ENCODE measurements at places on chromosomes 12 and 14.

DNA sequence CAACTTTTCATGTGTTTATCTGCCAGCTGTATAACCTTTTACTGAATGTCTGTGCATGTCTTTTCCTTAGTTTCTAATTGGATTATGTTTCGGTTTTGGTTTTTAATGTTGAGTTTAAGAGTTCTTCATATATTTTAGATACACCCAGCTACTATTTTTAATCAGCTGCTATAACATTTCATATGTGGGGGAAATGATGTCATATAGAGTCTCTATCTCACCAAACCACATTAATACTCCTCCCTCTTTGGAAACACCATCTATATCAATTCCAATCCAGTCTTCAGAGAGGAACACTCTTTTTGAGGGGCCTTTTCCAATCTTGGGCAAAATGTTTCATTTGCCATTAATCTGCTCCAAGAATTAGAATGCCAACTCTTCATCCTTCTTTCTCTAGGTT, 28.5 kb upstream of the GCH1 start:
- no peak for DNase-seq

- DNase-seq: no peak
Observed at GRCh38 chr14:89856871-89857345, 97.6 kb downstream of the EFCAB11 start.

DNA sequence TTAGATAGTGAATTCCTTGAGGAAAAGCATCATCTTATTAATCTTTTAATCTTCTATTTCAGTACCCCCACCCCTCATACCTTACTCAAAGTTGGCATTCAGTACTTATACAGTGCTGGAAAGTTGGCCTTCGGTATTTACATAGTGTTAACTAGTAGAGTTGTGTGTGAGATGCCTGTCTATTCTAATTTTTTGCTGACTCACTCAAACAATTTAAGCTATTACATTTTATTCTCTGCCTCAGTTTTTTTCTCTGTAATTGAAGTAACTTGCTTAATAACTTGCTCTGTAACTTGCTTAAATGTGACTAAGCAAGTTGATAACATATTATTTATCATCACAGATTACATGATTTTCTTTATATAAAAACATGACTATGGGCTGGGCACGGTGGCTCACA, 20.3 kb downstream of the DNAL1 start:
- DNase-seq: no peak

DNA sequence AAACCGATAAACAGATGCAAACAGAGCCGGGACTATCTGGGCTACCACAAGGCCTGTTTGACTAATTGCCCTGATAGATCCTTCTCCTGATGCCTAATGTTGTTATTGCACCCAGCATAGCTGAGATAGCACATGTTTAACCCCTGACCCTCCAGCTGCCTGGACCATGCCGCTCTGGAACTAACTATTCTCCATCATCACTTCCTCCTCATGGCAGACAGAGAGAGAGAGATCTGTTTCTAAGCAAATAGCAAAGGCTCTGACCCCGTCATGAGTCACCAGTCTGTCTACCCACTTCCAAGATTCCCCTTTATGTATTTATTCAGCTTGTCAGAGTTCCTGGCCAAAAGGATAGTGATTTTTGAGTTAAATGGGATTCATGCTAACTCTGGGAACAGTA, 58.2 kb upstream of the FLRT2 start:
- DNase-seq: no peak

- no peak for DNase-seq
Observed at GRCh38 chr14:105391541-105391940, 6.8 kb upstream of the TEX22 start.

GRCh38 chr14:75489480-75489837, 32.8 kb upstream of the BATF start:
- no peak for DNase-seq

- DNase-seq: no peak
Observed at GRCh38 chr14:105646175-105646574, 119.8 kb downstream of the TMEM121 start.

DNA sequence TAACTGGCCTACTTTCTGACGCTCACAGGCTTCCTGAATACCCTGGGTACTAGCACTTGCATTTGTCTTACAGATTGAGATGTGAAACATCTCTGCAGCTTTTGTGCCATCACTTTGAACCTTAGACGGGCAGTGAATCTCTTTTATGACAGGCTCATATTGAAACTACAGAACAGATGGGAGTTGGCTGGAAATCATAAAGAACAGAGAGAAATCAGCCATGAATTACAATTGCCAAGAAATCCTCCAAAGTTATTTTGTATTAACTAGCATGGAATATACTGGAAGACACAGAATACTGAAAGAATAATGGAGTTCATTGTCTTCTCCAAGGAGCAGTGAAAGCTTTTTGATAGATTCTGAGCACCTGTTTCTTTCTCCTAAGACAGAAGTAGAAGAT, 32.7 kb downstream of the MYF5 start:
- no peak for DNase-seq

DNA sequence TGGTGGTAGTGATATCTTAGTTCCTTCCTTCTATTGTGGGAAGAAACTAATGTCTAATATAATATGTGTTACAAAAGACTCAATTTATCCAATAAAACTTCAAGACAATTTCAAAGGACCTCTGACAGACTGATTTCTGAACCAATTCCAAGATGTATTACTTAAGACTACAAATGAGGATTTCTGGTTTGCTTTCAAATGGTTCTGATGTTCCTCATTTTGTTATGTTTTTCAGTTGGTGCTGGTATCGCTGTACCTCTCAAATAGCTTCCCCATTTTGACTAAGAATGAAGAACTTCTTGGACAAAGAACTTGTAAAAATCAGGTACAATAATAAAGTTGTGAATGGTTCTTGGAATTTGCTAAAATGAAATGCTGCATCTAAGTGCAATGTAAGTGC, 19.4 kb upstream of the MBIP start:
- no peak for DNase-seq

DNA sequence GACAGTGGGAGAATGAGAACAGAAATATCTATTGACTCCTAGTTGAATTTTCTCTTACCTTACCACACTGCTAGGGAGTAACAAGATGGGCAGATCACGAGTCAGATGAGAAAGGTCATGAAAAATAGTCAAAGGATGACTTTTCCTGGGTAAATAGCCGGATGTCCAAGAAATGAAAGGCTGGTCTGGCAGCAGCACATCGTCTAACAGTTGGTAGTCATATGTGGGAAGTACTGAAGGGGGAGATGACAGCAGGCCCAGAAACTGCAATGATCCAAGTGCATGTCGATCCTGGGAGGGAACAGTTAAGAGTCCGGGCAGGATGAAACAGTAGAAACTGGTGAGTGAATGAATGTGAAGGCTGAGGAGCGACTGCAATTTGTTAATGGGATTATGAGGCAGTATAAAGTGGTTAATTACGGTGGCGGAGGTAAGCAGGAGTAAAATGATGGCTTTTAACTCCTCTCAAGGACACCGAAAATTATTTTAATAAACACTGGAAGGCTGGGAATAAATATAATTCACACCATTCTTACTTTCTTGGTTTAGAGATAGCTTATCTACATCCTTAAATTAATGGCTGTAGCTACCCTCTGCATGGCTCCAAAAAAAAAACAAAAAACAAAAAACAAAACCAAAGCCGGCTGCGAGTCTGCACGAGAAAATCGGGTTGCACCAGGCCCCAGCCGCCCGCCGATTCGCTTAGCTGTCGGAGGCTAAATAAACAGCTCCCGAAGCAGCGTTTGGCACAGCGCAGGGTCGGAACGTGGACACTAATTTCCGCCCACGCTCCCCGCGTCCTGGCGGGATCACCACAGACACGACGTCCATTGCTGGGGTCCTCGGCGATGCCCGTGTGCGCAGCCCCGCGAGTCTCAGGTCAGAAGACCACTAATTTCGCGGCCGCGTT, 1.0 kb upstream of the ERC1 start:
- peak; percentile 60 for DNase-seq

GRCh38 chr12:42360747-42361403, 34.9 kb downstream of the PPHLN1 start:
- DNase-seq: no peak

DNA sequence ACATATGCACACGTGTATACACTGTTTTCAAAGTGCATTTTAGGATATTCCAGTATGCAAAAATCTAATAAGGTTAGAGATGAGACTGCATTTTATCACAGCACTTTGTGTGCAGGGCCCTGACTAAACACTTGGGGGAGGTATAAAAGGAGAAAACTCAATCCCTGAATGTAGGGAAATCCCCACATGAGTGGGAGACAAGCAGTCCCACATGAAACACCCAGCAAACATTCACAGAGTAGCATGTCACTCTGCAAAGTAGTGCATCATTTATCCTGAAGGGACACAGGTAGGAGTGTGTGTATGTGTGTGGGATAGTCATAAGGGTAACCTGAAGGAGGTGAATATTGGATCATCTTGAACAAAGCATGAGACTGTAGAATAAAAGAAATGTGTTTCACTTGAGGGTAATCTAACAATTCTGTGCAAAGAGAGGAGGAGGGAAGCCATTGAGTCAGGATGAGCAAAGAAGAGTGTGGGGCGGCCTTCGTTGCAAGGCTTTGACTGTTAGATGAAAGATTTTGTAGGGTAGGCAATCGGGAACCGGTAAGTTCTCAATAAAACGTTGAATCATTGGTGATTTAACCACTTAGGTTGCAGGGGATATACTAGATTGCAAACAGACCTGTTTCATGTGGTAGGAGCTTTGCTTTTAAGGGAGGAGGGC, 2.9 kb downstream of the PRPF40B start:
- DNase-seq: no peak

DNA sequence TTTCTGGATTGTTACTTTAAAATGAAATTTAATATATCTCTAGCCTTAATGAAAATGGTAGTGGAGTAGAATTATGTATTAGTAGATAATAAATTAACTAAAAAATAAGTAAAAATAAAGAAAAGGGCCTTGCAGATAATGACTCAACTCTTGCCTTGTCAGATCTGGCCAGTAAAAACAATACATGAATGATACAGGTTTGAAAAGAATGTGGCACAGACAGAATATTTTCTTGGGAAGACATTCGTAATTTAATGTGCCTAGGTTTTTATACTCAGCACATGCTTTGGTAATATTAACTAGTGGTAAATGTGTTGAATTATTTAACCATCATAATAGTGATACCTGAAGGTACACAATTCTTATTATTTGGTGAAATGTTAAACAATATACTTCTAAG, 28.3 kb downstream of the ATF7IP start:
- no peak for DNase-seq

GRCh38 chr14:85315733-85316290, 214.1 kb upstream of the FLRT2 start:
- DNase-seq: no peak

DNA sequence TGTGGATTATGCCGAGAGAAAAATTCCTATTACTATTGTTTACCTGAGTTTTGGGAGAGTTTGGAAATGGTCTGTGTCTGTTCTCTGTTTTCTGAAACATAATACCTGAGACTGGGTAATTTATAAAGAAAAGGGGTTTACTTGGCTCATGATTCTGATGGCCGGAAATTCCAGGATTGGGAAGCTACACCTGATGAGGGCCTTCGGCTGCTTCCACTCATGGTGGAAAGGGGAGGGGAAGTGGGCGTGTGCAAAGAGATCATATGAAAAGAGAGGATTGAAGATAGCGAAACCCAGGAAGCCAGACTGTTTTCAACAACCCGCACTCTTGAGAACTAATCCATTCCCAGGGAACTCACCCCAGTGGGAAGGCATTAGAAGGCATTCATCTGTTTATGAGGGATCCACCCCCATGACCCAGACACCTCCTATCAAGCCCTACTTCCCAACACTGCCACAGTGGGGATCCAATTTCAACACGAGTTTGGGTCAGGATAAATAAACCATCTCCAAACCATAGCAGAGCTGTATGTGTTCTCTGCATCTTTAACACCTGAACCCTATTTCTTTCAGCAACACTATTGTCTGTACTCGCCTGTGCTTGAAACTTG, 51.1 kb downstream of the APAF1 start:
- no peak for DNase-seq

DNA sequence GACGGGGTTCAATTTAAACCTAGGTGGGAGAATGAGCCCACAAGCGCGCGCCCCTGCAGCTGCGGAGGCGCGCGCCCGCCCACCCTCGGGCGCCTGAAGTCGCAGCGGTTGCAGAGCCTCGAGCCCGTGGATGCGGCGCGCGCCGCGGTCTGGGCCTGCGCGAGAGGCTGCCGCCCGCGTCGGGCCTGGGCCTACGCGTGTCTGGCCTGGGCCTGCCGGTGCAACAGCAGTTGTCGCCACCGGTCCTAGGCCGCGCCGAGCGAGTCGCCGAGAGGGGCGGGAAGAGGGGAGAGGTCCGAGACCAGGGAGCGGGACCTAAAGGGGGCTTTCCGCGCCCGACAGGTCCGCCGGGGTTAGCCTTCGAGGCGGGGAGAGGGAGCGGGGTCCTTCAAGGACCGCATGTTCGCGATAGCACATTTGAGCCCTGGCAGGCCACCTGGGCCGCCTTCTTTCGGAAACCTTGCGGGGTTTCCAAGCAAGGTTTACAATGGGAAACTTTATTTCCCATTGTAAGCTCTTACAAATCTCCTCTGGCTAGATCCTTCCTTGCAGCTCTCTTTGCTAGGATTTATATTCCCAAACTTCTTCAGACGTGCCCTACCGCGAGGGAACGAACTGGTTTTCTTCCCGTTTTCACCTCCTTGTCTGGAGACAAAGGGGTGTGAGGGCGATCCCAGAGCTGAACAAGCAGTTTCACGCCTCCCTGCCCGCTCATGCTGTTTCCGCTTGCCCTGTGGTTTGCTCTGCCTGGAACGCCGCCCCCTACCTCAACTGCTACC, 6.8 kb downstream of the SIX6 start:
- no peak for DNase-seq

- no peak for DNase-seq
Observed at GRCh38 chr14:95496111-95496681, 20.3 kb downstream of the SYNE3 start.

- DNase-seq: no peak
Observed at GRCh38 chr14:81485372-81485771, 48.3 kb downstream of the SEL1L start.

DNA sequence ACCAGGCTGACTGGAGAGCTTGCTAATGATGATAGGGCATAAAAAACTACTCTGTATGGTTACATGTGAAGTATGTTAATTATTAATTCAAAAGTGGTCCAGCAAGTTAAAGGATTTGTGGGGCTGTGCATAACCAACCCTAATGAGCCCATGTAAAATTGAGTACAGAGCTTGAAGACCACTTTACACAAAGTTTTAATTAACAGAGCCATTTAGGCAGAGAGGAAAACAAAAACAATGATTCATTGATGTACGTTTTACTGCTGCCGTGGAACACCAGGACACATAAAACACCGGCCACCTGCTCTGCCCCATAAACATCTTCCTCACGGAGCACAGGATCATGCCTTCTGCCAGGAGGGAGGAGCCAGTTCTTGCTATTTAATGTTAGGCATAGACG, 83.5 kb downstream of the RIMBP2 start:
- peak; percentile 26 for DNase-seq
